ENCODE measurements at places on chromosomes 7 and 10. TPM values are rescaled to one million over a fixed set of nuclear protein-coding genes. Genes with fewer than 3 reads are reported as not detected.

- no peak for DNase-seq
These were observed 227.7 kb upstream of the SEMA3E start for GRCh38 chr7:83876593-83876992.

DNA sequence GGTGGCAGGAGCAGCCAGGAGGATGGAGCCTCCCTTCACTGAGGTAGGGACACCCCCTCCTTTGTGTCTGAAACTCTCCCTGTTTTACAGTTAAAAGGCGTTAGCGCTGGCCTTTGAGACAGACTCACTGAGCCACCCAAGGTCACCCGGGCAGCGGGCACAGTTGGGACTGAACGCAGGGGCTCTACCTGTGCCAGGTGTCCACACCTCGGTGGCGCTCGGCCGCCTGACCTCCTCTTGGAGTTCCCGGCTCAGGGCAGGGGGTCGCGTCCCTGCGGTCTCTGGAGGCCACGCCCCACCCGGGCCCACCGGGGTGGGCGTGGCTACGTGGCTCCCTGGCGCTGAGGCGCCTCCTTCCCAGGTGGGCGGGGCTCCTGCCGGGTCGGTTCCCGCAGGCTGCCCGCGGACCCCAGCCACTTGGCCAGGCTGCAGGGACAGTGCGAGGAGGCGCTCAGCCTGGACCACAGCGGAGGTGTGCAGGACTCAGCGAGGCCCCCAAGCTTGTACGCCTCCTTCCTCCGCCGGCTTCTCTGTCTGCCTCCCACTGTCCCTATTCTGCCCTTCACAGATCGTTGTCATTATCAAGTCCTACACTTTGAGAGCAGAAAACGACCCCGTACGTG is 39.9 kb upstream of the LEP start:
- DNase-seq = no peak

FAM221A gene
- total RNA-seq = 8.4 TPM

DNA sequence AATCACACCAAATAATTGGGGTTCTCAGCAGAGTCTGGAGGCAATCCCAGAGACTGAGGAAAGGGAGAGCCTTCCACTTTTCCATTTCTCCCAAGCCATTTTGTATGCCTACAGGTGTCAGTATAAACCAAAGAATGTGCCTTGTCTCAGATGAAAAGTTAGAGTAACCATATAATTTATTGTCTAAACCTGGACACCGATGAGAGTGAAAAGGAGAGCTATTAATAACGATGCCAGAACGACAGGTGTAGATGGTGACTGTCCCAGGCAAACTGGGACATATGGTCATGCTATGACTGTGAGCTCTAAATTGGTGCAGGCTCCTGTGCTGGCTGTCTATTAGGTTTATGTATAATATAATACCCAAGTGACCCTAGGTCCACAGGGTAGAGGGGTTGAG is 219.6 kb downstream of the ARHGAP12 start:
- peak; percentile 4 for DNase-seq

DNA sequence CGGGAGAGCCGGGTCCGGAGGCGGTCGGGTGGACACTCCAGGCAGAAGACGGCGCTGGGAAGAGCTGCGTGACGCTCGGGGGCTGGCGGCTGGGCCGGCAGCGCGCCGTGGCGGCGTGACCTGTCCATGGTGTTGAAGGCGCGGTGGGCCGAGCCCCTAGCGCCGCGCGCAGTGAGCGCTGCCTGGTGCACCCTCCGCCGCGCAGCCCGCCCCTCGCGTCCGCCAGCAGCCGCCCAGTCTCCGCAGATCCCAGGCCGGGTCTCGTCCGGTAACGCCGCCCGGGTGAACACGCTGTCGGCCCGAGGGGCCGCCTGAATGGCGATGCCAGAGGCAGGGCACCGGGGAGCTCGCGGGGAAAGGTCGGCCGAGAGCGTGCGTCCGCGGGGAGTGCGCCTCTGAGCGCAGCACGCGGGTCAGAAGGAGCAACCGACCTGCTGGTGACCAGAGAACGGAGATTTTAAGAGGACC is 657 bp upstream of the TMEM178B start:
- DNase-seq = no peak

All from Panc1 (cell line).